GF-D8 (cell line): ENCODE measurements at places on chromosomes 11 and 22.

GRCh38 chr11:39910087-39910486, 1549.4 kb downstream of the LRRC4C start:
- DNase-seq, result no peak

- no peak for DNase-seq
Observed at GRCh38 chr22:35928285-35928798, 100.3 kb downstream of the RBFOX2 start.

DNA sequence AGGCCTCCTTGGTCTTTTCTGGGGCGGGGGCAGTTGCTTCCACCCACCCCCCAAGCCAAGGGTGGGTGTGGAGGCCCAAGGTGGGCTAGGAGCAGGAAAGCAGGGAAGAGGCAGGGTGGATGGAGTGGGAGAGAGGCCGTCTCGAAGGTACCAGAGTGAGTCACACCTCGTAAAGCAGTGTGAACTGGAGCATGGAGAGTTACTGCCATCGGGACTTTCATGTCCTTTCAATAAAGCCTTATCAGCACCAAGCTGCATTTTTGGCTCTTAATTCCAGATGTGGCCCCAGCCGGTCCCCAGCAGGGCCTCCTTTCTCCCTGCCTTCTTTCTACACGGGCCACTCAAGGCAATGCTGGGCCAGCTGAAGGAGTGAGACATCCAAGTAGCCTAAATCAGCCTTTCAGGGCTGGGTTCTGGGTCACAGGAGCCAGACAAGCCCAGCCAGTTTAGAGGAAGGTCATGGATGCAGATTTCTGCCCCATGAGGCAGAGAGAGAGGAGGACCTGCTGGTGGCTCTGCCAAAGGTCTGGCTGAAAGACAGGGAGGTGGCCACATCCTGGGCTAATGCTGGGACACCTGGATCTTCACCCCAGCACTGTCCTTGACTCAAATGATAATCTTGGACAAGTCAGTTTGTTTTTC, 59.0 kb upstream of the CD82 start:
- no peak for DNase-seq

DNA sequence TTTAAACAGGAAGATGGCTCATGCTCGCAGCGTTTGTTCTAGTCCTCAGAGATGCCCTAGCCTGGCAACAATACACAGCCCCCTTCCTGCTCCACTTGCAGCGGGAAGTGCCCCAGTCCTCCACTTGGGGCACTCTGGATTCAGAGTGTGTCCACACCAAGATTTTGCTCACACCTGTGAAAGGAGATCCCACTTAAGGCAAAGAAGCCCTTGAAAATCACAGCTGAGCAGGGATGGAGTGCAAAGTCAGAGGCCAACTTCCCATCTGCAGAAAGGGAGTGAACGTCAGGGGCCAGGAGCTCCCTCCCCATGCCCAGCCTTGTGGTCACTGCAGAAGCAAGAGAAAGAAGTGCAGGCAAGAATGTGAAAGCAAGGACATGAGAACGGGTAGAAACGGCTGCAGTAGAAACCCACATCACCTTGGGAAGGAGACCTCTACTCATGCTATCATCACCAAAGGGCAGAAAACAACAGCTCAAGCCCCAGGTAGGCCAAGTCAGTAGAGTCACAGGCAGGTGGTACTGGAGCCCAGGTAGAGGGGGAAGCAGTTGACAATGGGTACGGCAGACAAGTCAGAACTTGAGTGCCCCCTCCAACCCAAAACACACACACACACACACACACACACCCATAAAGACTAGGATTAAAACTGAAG, 157.4 kb downstream of the BUD13 start:
- DNase-seq, result no peak

DNA sequence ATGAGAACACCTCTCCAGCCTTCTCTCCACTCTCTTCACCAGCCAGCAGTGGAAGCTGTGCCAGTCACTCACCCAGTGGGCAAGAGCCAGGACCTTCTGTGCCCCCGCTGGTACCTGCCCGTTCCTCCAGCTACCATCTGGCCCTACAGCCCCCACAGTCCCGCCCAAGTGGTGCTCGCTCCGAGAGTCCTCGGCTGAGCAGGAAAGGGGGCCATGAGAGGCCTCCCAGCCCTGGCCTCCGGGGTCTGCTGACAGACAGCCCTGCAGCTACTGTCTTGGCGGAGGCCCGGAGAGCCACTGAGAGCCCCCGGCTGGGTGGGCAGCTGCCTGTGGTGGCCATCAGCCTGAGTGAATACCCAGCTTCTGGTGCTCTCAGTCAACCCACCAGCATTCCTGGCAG, 20.2 kb downstream of the PHLDB1 start:
- DNase-seq, result no peak

GRCh38 chr11:1690167-1691025, 6.6 kb upstream of the KRTAP5-6 start:
- no peak for DNase-seq

- DNase-seq, result no peak
Observed at GRCh38 chr11:9277176-9277575, 12.0 kb upstream of the DENND5A start.
